NCI-H1436 (cell line): ENCODE measurements at places on chromosomes 12 and 14.

- no peak for DNase-seq
Observed at GRCh38 chr14:103016071-103016470, 41.3 kb downstream of the CDC42BPB start.

DNA sequence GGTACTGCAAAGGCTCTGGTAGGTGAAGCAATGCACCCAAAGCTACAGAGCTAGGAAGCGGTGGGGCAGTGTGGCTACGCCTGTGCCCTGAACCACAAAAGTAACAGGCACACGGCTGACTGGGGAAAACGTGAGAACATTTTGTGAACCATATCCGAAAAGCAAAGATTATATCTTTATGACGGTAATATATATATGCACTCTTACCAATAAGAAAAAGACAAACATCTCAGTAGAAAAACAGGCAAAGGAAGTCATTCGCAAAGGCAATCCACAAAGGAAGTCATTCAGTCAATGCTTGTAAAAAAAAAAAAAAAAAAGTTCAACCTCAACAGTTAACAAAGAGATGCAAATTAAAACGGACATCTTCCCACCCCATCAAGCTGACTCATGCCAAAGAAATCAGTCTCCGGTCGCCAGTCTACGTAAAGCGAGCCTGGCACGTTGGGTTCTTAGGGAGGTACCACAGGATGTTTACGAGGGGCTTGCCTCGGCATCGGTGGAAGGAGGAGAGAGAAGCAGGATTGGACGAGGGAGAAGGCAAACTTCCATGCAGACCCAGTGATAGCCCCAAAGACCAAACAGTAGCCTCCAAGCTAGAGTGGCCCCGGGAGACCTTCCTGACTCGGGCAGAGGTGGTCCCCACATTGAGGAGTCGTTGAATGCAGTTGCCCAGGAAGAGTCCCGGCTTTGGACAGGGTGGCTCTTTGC is 39.4 kb upstream of the PPP2R5C start:
- no peak for DNase-seq

GRCh38 chr12:49403971-49404450 is 36.7 kb downstream of the SPATS2 start:
- no peak for DNase-seq

DNA sequence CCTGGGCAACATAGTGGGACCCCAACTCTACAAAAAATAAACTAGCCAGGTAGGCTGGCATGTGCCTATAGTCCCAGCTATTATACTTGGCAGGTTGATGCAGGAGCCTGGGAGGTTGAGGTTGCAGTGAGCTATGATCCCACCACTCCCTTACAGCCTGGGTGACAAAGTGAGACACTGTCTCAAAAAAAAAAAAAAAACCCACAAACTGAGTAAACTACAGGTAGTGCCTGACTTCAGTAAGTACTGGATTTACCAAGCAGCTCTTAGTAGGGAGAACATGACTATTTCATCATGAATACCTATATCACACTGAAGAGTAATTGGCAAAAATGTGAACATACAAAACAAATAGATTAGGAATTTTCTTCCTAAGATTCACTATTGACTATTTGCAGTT is 32.4 kb upstream of the AP4S1 start:
- no peak for DNase-seq

GRCh38 chr12:126784328-126784921 is 1482.5 kb upstream of the TMEM132C start:
- no peak for DNase-seq

GRCh38 chr14:96112032-96112431 is 72.9 kb downstream of the C14orf132 start:
- no peak for DNase-seq

GRCh38 chr14:100018482-100018881 is 46.7 kb upstream of the EVL start:
- DNase-seq, result no peak

DNA sequence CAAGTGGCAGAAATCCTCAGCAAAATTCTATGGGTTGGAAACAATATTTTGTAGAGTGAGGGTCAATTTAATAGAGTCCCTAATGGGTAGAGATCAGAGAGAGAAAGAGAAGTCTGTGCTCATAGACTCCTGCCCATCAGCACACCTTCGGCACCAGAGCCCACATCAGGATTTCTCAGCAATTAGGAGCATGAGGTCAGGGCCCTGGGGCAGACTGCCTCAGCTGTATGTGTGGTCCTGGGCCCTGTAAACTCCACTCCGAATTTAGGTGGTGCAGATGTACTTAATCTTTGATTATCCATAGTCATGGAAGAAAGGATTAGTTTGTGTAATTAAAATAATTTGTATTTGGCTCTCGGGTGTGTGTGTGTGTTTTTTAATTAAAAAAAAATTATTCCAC is 372.6 kb downstream of the AEBP2 start:
- DNase-seq, result no peak

DNA sequence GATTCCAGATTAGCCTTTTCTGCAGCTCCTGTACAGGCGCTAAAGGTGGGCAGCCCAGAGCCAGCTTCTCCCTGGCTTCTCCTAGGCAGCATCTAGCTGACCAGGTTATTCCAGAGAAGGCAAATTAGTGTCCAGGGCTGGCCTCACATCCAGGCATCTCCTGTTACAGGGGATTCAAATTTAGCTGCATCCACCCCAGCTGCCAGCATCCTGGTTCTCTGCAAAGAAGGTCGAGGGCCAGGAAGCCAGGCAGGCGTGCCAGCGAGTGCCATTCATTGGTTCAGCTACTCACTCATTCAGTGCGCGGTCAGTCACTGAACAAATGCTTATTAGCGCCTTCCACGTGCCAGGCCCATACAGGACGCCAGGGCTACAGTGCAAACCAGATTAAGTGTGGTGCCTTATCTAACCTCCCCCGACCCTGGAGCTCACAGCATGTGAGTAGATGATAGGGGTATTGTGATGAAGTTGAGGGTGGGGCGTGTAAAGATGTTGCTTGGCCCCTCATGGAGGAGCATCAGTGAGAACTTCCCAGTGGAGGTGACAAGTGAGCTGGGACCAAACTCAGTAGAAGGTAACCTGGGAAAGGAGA is 15.7 kb upstream of the FAM222A start:
- no peak for DNase-seq

DNA sequence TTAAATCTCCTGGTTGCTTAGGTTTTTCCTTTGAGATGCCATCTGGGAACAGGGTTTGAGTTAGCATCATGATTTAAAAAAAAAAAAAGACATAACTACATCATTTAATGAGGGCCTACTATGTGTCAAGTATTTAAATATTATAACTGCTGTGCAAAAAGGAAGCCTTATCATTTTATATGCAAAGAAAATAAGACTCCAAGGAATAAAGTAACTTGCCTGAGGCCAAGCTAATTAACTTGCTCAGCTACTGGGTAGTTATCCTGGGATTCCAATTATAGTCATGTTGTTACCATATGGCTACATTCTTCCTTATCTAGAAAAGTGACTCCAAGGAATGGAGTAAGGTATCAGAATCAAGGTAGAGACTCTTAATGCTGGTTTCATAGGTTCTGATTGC is 123.5 kb downstream of the SLC41A2 start:
- no peak for DNase-seq

- no peak for DNase-seq
Observed at GRCh38 chr12:116302166-116303058, 24.9 kb upstream of the MED13L start.

DNA sequence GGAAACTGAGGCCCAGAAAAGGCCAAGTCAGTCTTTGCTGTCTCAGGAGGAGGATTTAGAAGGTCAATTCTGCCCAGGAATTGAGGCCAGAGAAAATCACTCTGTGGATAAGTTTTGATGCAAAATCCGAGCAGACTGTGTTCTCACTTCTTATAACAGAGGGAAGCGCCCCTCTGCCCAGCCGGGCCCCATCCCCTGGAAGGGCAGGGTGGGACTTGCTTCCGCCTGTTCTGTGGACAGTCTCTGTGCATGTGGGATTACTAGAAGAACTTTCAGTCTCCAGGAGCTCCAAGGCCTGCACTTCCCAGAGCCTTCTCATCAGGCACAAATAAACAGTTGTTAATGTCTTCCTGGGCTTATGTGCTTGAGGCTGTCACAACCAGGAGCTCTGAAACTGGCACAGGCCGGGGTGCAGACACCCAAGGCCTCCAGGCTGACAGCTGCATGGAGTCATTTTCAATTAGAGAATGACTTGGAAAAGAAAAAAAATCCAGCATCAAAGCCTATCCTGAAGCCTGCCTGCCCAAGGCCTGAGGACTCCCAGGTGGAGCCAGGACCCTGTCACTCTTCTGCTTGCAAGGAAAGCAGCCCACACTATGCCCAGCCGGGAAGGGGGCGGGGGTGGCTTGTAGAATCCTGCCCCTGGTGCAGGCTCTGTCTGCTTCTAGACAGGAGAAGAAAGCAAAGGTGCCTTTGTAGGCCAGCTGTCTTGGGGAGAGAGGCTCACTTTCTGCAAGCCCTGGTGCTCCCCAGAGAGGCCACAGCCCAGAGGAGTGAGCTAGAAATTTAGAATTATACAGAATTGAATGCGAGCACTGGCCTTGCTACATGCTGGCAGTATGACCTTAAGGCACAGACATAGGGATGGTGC is 84.7 kb downstream of the NTF3 start:
- no peak for DNase-seq

- no peak for DNase-seq
Observed at GRCh38 chr12:69046363-69046762, 113.4 kb upstream of the CPM start.

- no peak for DNase-seq
Observed at GRCh38 chr12:54286042-54287030, 5.8 kb downstream of the HNRNPA1 start.

- DNase-seq, result no peak
Observed at GRCh38 chr14:73718418-73719251, 4.5 kb upstream of the PNMA1 start.

DNA sequence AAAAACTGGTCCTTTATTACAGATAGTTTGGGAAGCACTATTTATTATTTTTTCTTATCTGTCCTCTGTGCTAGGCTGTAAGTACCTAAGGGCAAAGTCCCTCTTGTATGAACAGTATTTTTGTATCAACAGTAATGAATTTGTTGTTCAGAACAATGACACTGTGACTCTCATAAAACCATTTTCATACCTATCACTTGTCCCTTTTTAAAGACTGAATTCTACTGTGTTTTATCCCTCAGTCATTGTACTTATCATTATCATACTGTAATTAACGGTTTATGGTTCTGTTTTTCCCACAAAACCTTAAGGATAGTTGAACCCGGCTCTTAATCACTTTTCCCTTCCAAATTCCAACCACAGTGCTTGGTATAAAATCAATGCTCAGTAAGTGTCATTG is 69.4 kb downstream of the SRGAP1 start:
- DNase-seq, result no peak

DNA sequence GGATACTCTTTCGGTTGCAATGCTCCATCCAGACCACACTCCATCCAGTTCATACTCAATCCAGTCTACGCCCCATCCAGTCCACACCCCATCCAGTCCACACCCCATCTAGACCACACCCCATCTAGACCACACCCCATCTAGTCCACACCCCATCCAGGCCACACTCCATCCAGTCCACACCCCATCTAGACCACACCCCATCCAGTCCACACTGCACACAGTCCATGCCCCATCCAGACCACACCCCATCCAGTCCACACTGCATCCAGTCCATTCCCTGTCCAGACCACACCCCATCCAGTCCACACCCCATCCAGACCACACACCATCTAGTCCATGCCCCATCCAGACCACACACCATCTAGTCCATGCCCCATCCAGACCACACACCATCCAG is 116.0 kb upstream of the RTL1 start:
- DNase-seq, result no peak

DNA sequence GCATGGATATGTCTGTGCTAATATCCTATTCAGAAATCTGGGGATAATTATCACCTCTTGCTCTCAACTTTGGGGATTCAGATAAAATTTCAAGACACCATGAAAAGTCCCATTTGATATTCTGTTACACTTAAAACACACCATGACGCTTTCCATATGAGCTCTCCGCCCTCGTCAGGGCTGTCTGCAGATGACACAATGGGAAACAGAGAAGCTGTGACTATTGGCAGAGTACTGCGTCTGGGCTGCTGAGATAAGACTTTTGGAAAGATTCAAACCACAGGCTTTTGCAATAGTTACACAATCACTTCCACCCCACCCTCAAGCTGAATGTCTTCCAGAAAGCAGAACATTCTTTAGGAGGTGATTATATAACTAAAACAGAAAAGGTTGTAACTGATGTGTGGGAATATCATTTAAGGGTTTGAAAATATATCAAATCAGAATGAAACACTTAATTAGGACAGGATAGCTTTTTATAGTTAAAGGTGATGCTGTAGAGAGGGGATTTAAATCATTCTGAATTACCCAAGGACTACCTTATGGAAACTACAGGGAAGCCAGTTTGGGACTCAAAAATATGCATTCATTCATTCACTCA is 75.3 kb upstream of the TMPO start:
- DNase-seq, result no peak

DNA sequence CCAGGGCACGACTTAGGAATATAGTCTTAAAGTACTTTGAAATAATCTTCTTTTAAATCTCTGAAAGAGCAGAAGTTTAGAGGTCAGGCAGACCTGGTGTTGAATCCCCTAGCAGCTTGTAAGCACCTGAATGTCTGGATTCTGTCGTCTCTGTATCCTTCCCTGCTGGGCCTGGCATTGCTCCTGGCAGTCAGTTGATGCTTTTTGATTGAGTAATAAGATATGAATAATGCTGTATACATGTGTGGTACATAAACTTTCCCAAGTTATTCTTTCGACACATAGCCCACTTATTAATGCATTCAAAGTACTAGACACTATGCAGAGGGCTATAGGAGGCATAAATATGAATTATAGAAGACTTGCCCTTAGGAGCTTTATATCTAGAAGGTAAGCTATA is 31.4 kb downstream of the EVL start:
- no peak for DNase-seq

DNA sequence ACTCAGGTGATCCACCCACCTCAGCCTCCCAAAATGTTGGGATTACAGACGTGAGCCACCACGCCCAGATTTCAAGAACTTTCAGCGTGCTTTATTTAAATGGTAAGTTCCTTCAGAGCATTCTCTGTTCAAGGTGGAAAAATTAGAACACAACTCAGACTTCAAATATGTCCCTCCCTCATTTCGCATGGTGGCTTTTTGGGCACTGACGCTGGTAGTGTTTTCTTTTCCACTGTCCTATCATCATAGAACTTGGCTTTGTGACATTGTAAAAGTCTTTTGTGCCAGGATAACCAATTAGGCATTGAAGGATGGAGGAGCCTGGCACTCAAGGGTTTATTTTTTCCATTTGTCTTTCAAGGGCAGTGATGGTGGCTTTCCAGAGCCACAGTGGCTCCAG is 190.8 kb downstream of the NUAK1 start:
- DNase-seq, result no peak

DNA sequence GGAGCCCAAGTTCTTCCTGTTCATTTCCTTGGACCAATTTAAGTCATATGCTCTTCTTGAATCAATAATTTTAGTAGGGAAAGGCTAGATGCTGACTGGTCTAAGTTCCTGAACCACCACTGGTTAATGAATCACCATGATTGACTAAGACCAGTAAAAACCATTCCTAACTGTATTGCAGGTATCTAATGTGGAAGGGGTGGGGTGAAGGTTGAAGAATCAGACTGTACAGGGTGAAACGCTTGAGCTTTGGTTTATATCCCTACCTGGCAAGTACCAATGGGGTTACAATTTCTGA is 100.1 kb downstream of the DYRK2 start:
- DNase-seq, result no peak
